ENCODE measurements at places on chromosomes 12 and 14.

DNA sequence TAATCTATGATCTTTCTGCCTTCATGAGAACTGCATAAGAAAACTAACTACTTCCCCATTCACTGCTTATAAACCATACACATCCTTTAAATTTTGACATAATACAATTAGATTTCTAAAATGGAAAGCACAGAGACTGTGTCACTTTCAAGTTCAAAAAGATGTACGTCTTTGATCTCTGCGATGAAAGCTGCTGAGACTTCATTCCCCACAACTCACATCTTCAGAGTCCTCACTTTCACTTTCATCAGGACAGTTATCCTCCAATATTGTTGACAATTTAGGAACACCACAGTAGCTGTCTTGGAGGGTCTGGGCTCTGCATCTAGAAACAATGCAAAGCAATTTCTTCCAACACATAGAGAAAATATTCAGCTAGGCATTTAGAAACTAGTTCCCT, 47.9 kb upstream of the KCNC2 start:
- no peak for DNase-seq

- DNase-seq, result no peak
Observed at GRCh38 chr12:70847871-70848270, 72.7 kb downstream of the PTPRR start.

- no peak for DNase-seq
Observed at GRCh38 chr12:30976206-30976605, 49.7 kb downstream of the TSPAN11 start.

DNA sequence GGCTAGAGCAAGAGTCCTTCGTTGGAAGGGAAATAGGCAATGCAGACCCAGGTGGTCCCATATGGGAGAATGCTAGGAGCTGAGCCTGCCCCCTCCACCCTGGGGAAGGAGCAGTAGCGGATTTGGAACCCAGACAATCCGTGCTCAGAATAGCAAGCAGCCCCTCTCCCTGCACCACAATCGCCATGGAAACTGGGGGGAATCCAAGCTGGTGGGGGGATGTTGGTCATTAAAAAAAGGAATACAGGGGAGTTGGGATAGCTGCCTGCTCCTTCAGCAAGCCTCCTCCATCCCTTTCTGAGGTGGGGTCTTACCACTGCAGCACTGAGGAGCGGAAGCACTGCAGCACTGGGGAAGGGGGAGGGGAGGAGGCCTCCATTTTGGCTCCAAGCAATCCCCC, 2.9 kb downstream of the RND1 start:
- no peak for DNase-seq

GRCh38 chr12:62686938-62687337, 220.3 kb downstream of the MON2 start:
- no peak for DNase-seq

DNA sequence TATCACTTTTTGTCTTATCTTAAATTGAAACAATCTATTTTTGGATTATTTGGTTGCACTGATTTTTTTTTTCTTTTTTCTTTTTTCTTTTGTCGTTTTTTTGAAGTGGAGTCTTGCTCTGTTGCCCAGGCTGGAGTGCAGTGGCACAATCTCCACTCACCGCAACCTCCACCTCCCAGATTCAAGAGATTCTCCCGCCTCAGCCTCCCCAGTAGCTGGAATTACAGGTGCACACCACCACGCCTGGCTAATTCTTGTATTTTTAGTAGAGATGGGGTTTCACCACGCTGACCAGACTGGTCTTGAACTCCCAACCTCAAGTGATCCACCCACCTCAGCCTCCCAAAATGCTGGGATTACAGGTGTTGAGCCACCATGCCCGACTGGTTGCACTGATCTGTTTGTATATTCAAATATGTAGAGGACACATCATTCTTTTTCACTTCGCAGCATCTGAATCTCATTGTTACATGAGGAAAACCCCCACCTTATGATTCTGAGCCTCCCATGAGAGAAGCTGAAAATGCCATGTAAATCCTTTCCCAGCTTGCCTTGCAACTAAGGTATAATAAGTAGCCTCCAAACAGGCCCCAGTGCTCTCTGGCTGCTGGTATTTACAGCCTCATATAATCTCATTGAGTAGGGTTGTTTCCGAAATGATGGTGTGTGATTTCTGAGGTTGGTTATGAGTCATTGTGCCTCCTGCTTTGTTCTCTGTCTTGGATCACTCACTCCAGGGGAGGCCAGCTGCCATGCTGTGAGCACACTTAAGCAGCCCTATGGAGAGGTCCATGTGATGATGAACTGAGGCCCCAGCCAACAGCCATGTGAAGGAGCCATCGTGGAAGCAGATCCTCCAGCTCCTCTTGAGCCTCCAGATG, 5.2 kb upstream of the HSP90B1 start:
- DNase-seq, result peak; percentile 56

- DNase-seq, result no peak
Observed at GRCh38 chr12:121793440-121793837, at the start of gene RHOF. Gene RHOF (minus strand): TSS chr12:121793688. CDS start chr12:121793633, 55 bp downstream.

DNA sequence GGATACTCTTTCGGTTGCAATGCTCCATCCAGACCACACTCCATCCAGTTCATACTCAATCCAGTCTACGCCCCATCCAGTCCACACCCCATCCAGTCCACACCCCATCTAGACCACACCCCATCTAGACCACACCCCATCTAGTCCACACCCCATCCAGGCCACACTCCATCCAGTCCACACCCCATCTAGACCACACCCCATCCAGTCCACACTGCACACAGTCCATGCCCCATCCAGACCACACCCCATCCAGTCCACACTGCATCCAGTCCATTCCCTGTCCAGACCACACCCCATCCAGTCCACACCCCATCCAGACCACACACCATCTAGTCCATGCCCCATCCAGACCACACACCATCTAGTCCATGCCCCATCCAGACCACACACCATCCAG, 116.0 kb upstream of the RTL1 start:
- DNase-seq, result no peak

DNA sequence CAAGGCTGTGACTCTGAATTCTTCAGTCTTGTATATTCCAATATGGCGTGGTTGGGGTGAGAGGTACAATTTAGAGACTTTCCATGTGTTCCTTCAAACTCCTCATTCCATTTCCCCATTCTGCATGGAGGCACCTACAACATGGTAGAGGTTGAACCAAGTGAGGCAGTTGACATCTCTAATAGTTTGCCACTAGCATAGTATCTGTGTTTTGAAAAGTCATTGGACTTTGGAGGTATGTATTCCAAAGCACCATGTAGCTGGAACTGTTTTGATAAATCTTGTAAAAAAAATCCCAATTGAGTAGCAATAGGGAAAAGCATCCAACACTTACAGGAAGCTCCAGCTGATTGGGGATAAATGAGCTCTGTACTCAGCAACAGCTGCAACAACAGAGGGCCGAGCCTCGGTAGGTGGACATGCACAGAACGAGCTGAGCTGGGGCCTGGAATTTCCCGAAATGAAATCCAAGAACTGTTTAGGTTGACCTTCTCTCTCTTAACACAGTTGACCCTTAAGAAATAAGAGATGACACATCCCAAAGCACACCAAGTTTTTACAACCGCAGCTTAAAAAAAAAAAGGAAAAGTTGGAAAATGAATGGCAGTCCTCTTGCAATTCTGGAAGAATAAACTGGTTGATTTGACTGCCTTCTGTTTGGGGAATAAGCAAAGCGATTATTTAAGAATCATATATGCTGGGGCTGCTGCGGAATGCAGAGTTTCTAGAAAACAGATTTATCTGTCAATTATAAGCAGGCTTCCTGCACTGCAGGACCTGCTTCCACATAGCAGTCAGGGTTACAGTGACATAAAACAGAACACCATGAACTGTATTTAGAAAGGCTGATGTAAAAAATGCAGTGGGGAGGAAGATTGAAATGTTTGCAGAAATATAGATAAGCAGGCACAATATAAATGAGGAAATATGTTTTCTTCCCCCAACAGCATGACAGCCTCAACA, 194.6 kb upstream of the KRR1 start:
- peak; percentile 95 for DNase-seq

DNA sequence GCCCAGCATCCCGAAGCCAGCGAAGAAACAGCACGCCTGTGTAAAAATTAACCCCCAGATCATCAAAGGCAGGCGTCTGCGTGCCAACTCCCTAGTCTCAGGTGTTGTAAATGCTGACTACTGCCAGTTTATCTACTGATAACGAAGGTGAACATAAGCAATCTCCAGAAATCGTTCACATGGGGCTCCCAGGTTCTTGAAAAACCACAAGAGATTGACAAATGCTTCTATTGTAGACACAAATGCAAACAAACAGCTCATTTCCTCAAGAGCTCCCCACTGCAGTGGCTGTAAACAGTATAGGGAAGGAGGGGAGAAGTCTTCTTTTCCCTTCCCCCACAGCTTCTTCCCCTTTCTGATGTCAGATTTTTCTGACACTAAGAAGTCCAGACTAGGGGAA, 5.3 kb upstream of the PLEKHG3 start:
- DNase-seq, result no peak

- DNase-seq, result no peak
Observed at GRCh38 chr12:111503116-111503515, 96.0 kb downstream of the ATXN2 start.

DNA sequence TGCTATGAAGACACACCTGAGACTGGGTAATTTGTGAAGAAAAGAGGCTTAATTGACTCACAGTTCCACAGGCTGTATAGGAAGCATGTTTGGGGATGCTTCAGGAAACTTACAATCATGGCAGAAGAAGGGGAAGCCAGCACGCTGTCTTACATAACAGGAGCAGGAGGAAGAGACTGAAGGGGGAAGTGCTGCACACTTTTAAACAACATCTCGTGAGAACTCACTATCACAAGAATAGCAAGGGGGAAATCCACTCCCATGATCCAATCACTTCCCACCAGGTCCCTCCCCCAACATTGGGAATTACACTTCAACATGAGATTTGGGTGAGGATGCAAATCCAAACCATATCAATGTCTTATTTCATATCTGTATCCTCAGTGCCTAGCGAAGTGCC, 307.2 kb downstream of the ATP23 start:
- no peak for DNase-seq

DNA sequence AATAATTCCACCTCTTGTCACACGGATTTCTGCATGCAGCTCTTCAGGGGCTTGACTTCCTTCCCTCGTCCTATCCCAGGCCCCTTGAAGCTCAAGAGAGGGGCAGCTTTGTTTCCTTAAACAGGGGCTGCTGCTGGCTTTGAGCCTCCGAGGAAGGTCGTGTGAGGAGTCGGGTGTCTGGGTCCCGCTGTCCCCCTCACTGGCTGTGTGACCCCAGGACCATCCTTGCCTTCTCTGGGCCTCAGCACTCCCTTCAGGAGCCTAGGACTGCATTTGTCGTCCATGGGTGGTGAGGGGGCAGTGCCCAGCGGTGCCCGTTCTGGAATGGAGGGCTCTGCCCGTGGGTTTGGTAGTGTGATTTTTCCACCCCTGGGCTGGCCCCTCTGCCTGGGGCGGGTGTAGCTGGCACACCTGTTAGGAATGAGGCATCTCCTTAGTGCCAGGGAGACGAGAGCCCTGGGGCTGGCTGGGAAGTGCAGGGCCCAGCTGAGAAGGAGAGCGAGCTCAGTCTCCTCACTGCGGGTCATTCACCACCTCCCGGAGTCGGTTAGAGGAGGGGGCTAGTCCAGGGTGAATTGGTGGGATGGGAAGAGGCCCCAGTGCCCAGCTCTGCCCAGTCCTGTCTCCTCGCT, 60.8 kb downstream of the TSPAN9 start:
- DNase-seq, result no peak

- DNase-seq, result peak; percentile 91
Observed at GRCh38 chr14:85516239-85517113, 13.5 kb upstream of the FLRT2 start.

- no peak for DNase-seq
Observed at GRCh38 chr14:61501714-61502458, 180.5 kb downstream of the PRKCH start.

- DNase-seq, result no peak
Observed at GRCh38 chr12:113171543-113171942, 13.7 kb downstream of the DDX54 start.

GRCh38 chr14:60220917-60221316, 28.1 kb upstream of the PPM1A start:
- no peak for DNase-seq

- no peak for DNase-seq
Observed at GRCh38 chr12:109652977-109653264, 60.7 kb upstream of the FAM222A start.

GRCh38 chr12:66120477-66120876, 10.1 kb downstream of the LLPH start:
- DNase-seq, result no peak

DNA sequence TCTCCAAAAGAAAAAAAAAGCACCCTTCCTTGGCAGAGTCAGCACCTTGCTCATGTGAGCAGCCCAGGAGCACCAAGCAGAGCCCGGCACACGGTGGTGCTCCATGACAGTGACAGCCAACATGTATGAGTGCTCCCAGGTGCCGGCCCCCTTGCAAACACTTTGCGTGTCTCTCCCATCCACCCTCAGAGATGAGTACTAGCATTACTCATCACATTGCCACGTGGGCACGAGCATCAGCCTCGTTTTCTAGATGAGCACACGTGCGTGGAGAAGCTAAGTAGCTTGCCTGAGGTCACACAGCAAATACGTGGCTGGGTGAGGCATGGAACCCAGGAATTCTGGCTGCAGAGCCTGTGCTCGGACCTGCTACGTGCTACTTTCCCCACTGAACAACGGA, 177.9 kb upstream of the PRMT8 start:
- DNase-seq, result no peak

DNA sequence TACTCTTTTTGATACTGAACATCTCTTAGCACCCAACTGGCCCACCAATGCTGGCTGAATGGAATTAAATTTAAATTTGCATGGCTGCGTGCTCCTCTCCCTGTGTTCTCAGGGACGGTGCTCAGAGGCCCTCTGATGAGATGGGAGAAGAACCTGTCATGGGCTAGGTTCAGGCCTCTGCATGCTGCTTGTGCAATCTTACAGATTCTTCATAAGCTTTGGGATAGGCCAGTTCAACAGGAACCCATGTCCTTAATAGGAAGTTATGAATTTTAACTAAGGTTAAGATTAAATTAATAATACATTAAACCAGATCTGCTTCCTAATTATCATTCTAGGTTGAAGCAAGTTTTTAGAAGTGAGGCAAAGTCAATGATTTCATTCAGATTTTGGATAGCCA, 119.7 kb upstream of the LRIG3 start:
- DNase-seq, result no peak

GRCh38 chr14:65019944-65020566, 33.4 kb downstream of the FNTB start:
- peak; percentile 30 for DNase-seq

GRCh38 chr14:85917716-85918115, 387.8 kb downstream of the FLRT2 start:
- DNase-seq, result no peak

DNA sequence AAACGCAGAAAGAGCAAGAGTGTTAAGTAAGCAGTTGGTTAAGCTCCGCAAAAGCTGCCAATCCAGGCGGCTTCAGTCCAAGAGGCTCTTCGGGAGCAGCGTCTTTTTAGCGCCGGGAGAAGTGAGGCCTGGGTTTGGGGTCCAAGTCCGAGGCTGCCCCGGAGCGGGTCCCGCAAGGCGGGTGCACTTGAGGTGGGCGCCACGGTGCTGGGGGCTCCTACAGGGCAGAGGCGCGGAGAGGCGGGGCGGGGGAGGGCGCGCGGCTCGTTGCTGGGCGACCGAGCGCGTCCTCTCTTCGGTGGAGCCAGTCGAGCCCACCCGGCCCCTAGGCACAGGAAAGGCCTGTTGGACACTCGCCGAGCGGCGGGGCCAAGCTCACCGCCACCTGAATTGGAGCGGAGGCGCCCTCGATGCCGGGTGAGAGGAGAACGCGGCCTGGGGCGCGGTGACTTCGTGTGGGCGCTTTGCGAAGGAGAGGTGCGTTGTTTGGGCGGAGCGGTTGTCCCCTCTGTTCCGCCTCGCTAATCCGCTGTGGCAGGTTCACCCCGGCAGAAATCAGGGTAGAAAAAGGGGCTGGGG, 15.6 kb downstream of the TTC6 start:
- no peak for DNase-seq

- DNase-seq, result no peak
Observed at GRCh38 chr12:12511895-12512711, 50.6 kb downstream of the DUSP16 start.

All from HFF-Myc (cell line).